Activated naive CD4-positive, alpha-beta T cell treated with anti-CD3 and anti-CD28 coated beads for 36 hours (primary cell): ENCODE measurements at places on chromosomes 3 and 15.

DNA sequence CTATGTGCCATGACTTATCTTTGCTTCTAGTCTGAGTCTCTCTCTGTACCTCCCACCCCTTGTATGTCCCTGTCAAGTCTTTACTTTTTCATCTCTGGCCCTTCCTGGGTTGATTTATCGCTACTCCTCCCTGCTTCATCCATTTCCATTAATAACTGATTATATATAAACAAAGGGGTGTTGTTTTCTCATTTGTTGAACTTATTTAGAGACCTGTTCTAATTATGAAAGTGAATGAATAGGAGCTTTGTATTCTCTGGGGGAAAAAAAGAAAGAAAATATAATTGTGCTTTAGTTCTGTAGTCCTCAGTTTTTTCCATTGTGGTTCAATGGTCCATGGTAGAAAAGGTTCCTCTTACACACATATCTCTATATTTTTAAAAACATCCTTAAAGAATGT lies 328.9 kb upstream of the PPP2R3A start:
- no peaks in the 10 kb centered on the region for H3K27me3 ChIP-seq
- no peaks in the 10 kb centered on the region for H3K4me1 ChIP-seq
- no peak overlapping the region for H3K4me3 ChIP-seq
- H3K27ac ChIP-seq = no peak overlapping the region
- DNase-seq = no peak
- H3K36me3 ChIP-seq = no peaks in the 10 kb centered on the region

DNA sequence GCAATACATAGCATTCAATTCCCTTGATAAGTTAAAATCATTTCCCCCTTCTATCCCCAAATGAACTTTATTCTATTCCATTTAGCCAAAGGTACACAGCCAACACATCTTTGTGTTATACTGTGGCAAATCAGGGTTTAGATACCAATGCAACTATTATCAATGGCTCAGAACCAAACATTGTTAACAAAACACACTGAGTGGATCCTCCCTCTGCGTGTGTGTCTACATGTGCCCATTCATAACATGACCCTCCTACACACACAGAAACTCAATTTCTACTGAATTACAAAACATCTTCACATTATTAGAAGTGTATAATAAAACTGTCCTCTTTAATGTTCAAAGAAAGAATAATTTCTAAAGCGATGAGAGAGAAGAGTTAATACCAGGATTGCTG lies 1.3 kb downstream of the TTBK2 start:
- no peak overlapping the region for H3K27ac ChIP-seq
- peaks cover 31% of the 10 kb centered on the region for H3K4me1 ChIP-seq
- peaks cover 2% of the 10 kb centered on the region for H3K36me3 ChIP-seq
- DNase-seq = no peak
- no peaks in the 10 kb centered on the region for H3K27me3 ChIP-seq

DNA sequence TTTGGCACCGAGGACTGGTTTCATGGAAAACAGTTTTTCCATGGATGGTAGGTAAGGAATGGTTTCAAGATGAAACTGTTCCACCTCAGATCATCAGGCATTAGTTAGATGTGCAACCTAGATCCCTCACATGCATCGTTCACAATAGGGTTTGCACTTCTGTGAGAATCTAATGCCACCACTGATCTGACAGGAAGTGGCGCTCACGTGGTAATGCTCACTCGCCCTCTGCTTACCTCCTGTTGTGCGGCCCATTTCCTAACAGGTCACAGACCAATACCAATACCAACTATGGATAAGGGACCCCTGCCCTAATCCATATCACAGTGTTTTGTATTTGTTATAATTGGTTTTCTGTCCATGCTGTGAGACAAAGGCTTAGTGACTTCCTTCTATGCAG lies 58.9 kb downstream of the SLMAP start:
- peaks cover 1% of the 10 kb centered on the region for H3K36me3 ChIP-seq
- H3K27ac ChIP-seq = no peak overlapping the region
- H3K4me3 ChIP-seq = no peak overlapping the region
- peak; percentile 64 for DNase-seq

DNA sequence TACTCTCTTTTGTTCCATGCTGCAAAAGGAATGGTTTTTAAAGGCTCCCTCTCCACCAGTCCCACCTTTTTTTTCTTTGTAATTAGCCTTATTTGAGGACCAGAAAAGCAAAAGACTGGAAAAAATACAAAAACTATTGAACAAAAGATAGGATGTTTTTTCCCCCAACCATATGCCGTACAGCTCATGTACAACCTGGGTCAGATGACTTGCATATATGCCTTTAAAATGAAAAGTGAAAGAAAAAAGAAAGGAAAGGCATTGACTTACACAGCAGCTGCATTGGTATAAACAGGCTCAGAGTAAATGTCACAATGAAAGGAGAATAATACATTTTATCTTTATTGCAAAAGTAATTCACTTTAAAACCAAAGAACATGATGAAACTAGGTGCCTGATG lies 69.5 kb upstream of the CMC1 start:
- no peaks in the 10 kb centered on the region for H3K27me3 ChIP-seq
- no peak for DNase-seq
- peaks cover 4% of the 10 kb centered on the region for H3K36me3 ChIP-seq

GRCh38 chr3:45105855-45106671 lies 40.1 kb downstream of the CDCP1 start:
- peaks cover 63% of the 10 kb centered on the region for H3K4me1 ChIP-seq
- DNase-seq = peak; percentile 70
- no peaks in the 10 kb centered on the region for H3K36me3 ChIP-seq
- H3K27me3 ChIP-seq = peaks cover 5% of the 10 kb centered on the region
- no peak overlapping the region for H3K4me3 ChIP-seq

GRCh38 chr15:26049900-26050657 lies 187.0 kb upstream of the ATP10A start:
- no peaks in the 10 kb centered on the region for H3K4me1 ChIP-seq
- H3K36me3 ChIP-seq = no peaks in the 10 kb centered on the region
- no peak for DNase-seq
- H3K27me3 ChIP-seq = peaks cover 10% of the 10 kb centered on the region

- no peak overlapping the region for H3K27ac ChIP-seq
- H3K4me1 ChIP-seq = peaks cover 2% of the 10 kb centered on the region
- no peaks in the 10 kb centered on the region for H3K36me3 ChIP-seq
- no peaks in the 10 kb centered on the region for H3K27me3 ChIP-seq
These were observed 21.9 kb upstream of the SEMA3F start for GRCh38 chr3:50133283-50133615.

GRCh38 chr3:107969994-107970819 lies 120.6 kb downstream of the CD47 start:
- DNase-seq = peak; percentile 27
- H3K27ac ChIP-seq = no peak overlapping the region
- H3K36me3 ChIP-seq = no peaks in the 10 kb centered on the region
- H3K27me3 ChIP-seq = no peaks in the 10 kb centered on the region

- H3K27me3 ChIP-seq = no peaks in the 10 kb centered on the region
- H3K4me3 ChIP-seq = no peak overlapping the region
These were observed 36.3 kb downstream of the LRTM1 start for GRCh38 chr3:54891540-54891897.

DNA sequence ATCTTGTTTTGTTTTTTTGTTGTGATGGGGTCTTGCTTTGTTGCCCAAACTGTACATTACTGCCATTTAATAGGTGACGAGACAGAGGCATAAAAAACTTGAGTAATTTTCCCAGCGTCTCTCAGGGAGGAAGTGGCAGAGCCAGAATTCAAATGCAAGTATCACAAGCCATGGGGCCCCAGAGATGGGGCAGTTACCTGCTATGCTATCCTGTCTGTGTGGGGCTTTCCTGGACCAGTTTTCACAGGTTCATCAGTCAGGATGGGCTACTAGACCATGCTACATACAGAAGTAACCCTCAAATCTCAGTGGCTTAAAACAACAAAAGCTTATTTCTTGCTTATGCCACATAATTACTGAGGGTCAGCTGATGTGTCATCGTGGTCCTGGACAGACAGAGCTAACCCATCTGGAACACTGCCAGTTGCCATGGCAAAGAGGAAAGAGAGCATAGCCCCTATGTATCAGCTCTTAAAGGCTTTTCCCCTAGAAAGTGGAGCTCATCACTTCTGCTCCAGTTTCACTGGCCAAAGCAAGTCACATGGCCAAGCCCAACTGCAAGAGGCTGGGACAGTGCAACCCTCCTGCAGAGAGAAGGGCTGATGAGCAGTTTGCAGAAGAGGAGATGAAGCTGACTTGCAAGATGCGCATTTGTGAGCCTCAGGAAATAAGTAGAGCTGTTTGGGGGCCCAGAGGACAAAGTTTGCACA lies 31.7 kb upstream of the SYNM start:
- no peak for DNase-seq
- H3K27ac ChIP-seq = no peak overlapping the region
- H3K36me3 ChIP-seq = no peaks in the 10 kb centered on the region
- H3K27me3 ChIP-seq = no peaks in the 10 kb centered on the region
- H3K4me3 ChIP-seq = no peak overlapping the region
- peaks cover 7% of the 10 kb centered on the region for H3K4me1 ChIP-seq

DNA sequence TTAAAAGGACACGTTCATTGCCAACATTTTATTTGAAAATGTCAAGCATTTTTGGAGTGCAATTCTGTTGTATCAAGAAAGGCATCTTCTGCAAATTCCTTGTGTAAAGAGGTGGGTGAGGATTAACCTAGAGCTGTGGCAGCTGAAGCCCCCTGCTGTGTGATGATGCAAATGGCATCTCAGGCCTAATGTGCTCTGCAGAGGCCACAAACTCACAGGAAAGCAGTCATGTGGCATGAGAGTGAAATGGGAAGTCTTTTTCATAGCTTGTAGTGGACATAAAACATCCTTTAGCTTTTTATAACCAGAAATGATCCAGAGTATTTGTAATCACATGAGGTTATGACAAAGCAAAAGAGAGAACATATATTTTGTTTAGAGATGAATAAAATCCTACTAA lies 6.4 kb downstream of the CADM2 start:
- no peak for DNase-seq
- no peak overlapping the region for H3K4me3 ChIP-seq
- H3K4me1 ChIP-seq = peaks cover 9% of the 10 kb centered on the region
- no peaks in the 10 kb centered on the region for H3K36me3 ChIP-seq
- peaks cover 24% of the 10 kb centered on the region for H3K27me3 ChIP-seq
- no peak overlapping the region for H3K27ac ChIP-seq

DNA sequence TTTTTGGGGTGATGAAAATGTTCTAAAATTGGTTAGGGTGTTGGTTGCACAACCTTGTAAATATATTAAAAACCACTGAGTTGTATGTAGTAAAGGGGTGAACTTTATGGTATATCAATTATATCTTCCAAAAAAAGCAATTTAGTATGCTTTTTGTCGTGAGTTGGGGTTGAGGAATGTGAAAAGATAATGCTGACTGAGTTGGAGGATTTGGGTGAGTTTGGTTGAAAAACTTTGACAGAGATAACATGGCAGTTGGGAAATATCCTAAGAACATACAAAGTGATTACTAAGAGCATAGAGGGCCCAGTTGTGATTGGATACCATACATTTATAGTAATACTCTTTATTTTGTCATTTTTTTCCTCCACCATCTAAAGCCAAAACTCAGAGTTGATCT lies 33.6 kb downstream of the HMG20A start:
- H3K27me3 ChIP-seq = no peaks in the 10 kb centered on the region
- peaks cover 6% of the 10 kb centered on the region for H3K36me3 ChIP-seq
- DNase-seq = no peak

GRCh38 chr15:90619939-90620338 lies 90.2 kb downstream of the CRTC3 start:
- H3K27me3 ChIP-seq = no peaks in the 10 kb centered on the region
- peak overlapping the region; percentile 70 for H3K27ac ChIP-seq
- peaks cover 27% of the 10 kb centered on the region for H3K36me3 ChIP-seq
- H3K4me1 ChIP-seq = peaks cover 34% of the 10 kb centered on the region
- DNase-seq = no peak

DNA sequence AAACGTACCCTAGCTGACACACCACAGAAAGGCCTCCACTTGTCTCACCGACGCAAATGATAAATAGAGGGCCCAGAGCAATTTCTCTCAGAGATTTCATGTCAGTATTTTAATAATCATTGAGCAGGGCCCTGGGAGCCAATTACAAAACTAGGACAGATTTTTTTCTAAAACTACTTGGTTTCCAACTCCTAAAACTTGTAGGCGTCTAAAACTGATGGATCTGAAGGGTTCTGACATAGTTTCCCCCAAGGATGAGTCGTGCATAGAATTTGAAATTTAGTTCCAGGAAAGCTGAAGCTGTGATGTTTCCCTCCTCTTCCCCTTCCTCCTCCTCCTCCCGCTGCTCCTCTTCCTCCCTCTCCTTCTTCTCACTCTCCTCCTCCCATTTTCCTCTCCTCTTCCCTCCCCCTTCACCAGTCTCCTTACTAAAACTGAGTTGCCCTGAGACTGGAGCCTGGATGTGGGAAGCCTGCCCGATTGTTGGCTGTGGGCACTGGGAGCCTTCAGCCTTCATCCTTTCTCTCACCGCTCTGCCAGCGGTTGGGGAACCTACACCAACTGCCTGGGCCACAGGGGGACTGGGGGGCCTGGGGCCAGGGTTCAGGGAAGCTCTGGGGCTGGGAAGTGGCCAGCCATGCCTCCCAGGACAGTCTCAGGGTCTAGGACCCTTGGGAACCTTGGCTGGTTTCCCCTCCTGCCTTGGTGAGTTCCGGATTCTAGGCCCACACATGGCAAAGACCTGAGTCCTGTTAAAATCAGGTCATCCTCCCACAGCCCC lies 73.9 kb upstream of the SLC6A11 start:
- H3K36me3 ChIP-seq = no peaks in the 10 kb centered on the region
- no peak overlapping the region for H3K4me3 ChIP-seq
- no peak overlapping the region for H3K27ac ChIP-seq
- H3K27me3 ChIP-seq = peaks cover 26% of the 10 kb centered on the region
- DNase-seq = no peak

DNA sequence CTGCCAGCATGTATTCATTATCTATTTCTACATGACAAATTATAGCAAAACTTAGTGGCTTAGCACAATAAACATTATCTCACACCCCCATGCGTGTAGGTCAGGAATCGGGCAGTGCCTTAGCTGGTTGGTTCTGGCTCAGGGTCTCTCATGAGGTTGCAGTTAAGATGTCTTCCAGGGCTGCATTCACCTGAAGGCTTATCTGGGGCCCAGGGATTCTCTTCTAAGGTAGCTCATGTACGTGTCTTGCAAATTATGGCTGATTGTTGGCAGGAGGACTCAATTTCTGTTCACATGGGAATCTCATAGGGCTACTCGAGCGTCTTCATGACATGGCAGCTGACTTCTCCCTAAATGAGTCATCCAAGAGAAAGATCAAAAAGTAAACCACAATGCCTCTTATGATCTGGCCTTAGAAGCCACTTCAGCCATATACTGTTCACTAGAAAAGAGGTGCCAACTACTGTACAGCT lies 42.9 kb upstream of the TSC22D2 start:
- no peaks in the 10 kb centered on the region for H3K27me3 ChIP-seq
- H3K27ac ChIP-seq = no peak overlapping the region
- H3K36me3 ChIP-seq = no peaks in the 10 kb centered on the region
- no peak for DNase-seq
- no peak overlapping the region for H3K4me3 ChIP-seq

- no peaks in the 10 kb centered on the region for H3K36me3 ChIP-seq
- H3K4me3 ChIP-seq = no peak overlapping the region
- no peak for DNase-seq
- no peaks in the 10 kb centered on the region for H3K4me1 ChIP-seq
- no peaks in the 10 kb centered on the region for H3K27me3 ChIP-seq
These were observed 17.2 kb downstream of the DAPK2 start for GRCh38 chr15:64029110-64029509.
